LNCaP clone FGC (cell line): ENCODE measurements at places on chromosomes 1 and 21.

GRCh38 chr1:82520611-82521010 lies 719.9 kb downstream of the ADGRL2 start:
- no peak for DNase-seq

- no peak for DNase-seq
Observed at GRCh38 chr1:205800427-205800826, 12.6 kb downstream of the SLC41A1 start.

- DNase-seq, result peak; percentile 56
Observed at GRCh38 chr1:189939967-189940366, 537.7 kb downstream of the BRINP3 start.

- no peak for DNase-seq
Observed at GRCh38 chr1:200378096-200378495, 31.7 kb downstream of the ZNF281 start.

DNA sequence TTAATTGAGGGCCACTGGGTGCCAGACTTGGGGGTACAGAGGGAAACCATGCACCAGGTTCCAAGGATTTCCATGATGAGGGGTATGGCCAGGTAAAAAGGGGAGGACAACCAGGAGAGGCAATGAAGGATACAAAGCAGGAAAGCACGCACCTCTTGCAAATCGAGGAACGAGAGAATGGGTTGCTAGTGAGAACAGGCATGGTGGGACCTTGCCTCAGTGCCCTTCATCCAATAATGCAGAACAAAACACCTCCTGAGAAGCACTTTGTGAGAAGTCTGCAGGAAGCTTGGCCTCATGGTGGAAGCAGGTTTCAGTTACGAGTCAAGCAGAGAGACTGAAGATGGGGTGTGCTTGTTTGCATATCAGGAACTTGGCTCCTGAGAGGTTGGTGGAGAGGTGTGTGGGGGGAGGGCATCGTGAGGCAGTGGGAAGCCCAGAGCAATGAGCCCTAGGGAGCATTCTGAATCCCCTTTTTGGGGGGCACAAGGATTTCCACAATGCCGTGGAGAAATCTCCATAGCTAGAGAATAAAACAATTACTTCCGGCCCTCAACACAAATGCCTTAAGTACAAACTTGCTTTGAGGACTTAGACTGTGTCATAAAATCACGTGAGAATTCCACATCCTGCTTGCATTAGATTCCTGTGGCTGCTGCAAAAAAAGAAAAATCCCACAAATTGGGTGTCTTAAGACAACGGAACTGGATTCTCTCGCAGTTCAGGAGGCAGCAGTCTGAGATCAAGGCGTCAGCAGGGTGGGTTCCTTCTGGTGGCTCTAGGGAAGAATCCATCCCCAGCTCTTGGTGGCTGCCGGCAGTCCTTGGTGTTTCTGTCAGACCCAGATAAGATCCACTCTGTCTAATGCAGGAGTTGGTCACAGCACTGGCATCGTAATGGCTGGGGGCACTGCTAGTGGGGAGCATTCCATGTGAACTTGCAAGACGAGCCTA lies 54.9 kb upstream of the BACE2 start:
- DNase-seq, result no peak

DNA sequence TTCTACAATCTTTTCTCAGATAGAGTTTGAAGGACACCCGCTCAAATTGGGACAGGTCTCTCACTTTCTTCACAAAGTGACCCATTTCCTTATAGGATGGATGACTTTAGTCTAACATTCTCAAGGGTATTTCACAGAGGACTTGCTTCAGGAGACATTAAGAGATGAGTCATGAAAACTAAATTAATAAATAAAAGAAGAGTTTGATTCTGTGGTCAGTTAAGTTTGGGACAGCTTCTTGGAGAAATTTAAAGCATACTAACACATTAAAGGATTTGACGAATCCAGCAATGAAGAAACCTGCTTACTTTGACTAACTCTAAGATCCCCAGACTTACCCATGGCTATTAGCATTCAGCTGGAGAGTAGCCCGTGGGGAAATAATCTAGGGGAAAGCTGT lies 95.6 kb upstream of the RAB3GAP2 start:
- no peak for DNase-seq

DNA sequence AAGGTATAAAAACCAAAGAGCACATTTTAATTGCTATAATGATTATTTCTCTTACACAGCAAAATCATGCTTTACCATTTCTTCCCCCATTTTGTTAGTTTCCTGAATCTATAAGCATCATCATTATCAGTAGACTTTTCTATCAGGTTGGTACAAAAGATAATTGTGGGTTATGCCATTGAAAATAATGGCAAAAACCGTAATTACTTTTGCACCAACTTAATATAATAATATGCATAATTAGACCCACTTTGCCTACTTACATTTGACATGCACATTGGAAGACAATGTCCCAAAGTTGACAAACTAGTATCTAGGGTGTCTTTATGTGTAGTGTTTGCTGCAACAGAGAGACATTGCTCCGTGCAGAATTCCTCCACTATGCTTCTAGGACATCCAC lies 594.2 kb downstream of the LMO4 start:
- no peak for DNase-seq

GRCh38 chr1:228243093-228243492 lies 35.2 kb downstream of the OBSCN start:
- no peak for DNase-seq

DNA sequence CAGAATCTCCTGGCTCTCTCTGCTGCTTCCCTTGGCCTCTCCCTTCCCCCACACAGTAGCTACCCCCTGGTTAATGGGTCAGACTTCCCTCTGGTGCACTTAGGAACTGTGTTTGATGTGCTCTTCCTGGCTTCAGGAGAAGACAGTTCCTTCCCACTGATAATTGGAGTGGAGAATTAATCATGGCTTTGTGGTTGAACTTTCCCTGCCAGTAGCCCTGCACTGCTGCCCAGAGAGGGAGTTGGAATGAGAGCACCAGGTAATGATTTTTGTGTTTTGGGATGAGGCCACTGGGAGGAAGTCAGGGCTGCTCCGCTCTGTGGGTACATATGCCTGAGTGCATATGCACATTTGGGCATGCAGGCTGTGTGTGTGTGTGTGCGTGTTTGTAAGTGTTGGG lies 39.7 kb upstream of the PADI2 start:
- no peak for DNase-seq

GRCh38 chr1:116737855-116738321 lies 16.3 kb upstream of the CD2 start:
- DNase-seq, result no peak

GRCh38 chr21:41031701-41032220 lies 136.2 kb upstream of the BACE2 start:
- DNase-seq, result no peak

GRCh38 chr1:25182629-25183028 lies 49.7 kb downstream of the SYF2 start:
- DNase-seq, result no peak

DNA sequence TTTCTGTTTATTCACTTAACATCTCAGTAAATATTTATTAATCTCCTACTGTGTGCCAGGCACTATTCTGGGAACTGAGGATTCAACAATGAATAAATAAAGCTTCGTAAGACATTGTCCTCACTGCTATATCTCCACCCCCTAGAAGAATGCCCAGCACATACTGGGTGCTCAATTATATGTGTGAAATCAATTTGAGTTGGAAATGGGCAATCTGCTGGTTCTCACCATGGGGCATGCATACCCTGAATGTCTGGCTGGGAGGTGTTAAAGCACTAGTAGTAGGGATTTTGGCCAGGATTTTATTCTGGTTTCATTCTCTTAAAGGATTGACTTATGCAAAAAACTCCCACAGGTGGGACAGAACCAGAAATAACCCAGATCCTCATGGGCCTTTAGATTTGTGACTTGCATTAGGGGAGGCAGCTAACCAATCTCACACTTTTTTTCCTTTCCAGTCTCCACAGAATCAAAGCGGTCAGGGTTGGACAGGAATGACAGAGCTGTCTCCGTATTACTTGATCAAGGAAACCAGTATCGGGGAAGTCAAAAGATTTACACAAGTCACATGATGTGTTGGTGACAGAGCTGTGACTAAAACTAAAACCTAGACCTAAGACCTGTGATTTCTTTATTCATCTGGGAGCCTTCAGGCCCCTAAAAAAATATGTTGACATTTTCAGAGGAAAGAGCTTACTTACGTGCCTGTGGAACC lies 12.8 kb downstream of the GFI1 start:
- DNase-seq, result no peak

- no peak for DNase-seq
Observed at GRCh38 chr1:207519505-207520399, 23.8 kb downstream of the CR1 start.

GRCh38 chr21:34835526-34835925 lies 166.7 kb downstream of the CLIC6 start:
- no peak for DNase-seq
